ENCODE measurements at places on chromosomes 16 and 17. TPM values are rescaled to one million over a fixed set of nuclear protein-coding genes. Genes with fewer than 3 reads are reported as not detected.

GRCh38 chr17:37117373-37118142 is 168.8 kb downstream of the AATF start:
- no peaks in the 10 kb centered on the region for H3K27me3 ChIP-seq
- peaks cover 19% of the 10 kb centered on the region for H3K36me3 ChIP-seq
- no peak overlapping the region for H3K4me3 ChIP-seq
- DNase-seq: no peak
- no peaks in the 10 kb centered on the region for H3K4me1 ChIP-seq

DNA sequence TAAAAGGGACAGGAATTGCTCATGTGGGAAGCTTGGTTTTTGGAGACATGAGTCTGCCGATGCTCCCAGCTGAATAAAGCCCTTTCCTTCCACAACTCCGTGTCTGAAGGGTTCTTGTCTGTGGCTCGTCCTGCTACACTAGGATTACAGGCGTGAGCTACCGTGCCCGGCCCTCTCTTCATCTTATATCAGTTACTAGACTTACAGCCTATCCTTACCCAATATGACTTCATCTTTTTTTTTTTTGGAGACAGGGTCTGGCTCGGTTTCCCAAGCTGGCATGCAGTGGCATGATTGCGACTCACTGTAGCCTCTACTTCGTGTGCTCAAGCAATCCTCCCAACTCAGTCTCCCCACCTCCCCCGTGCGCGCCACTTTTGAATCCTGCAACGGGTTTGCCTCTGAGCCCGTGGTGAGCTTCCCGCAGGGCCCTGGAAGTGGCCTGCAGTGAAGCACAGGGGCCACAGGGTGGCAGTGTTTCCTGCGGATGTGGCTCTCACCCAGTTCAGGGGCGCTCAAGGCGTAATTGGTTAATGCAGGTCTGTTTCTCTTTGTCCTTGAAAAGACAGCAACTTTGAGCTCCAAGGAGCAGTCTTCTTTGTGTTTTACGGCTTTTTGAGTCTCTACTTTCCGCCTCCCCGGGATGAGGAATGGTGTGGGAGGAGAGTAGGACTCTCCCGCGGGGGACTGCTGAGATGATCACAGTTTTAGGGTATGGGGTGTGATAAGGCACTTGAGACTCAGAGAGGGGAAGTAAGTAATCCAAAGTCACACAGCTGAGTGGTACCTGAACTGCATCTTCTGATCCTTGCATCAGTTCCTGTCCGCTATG is 22.7 kb upstream of the GPRC5B start:
- H3K36me3 ChIP-seq: no peaks in the 10 kb centered on the region
- peaks cover 6% of the 10 kb centered on the region for H3K4me1 ChIP-seq
- no peaks in the 10 kb centered on the region for H3K27me3 ChIP-seq
- H3K27ac ChIP-seq: no peak overlapping the region
- no peak overlapping the region for H3K4me3 ChIP-seq

Gene GSDMA
- 0.75 TPM for total RNA-seq

Gene KRTAP3-1
- not detected for total RNA-seq

Gene CACNG1
- not detected for total RNA-seq
